ENCODE measurements at places on chromosomes 4 and X. TPM values are rescaled to one million over a fixed set of nuclear protein-coding genes. Genes with fewer than 3 reads are reported as not detected.
A peak's percentile ranks its signal among the peaks of the same experiment; 100 is the strongest.

- no peak for ATAC-seq
These were observed 62.9 kb upstream of the PGRMC2 start for GRCh38 chr4:128350449-128351045.

- no peak for ATAC-seq
These were observed 517.1 kb upstream of the ZFP42 start for GRCh38 chr4:187478292-187479140.

GRCh38 chrX:130340271-130340670 lies 552 bp downstream of the SLC25A14 start:
- ATAC-seq: peak; percentile 35

DNA sequence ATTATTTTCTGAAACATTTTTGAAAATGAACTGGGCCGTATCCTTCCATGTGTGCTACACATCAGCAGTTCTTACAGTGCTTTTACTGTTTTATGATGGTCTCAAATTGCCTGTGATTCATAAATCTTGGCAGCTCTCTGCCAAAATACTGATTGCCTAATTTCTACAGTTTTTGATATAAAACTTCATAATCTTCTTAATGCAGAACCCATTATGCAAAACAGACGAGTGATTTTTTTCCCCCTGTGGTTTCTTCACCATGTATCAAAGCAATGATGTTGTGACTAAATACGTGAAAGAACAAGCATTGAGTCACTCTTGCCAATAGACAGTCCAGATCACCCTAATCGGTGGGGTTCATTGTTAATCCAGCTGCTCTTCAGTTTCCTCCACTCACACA lies 156.4 kb upstream of the WDR1 start:
- no peak for ATAC-seq

Gene NPY1R
- not detected for total RNA-seq

Gene XPNPEP2
- not detected for total RNA-seq

Gene CEP135
- total RNA-seq: 4.3 TPM
